ENCODE measurements at places on chromosomes 5 and 9. TPM values are rescaled to one million over a fixed set of nuclear protein-coding genes. Genes with fewer than 3 reads are reported as not detected.

OGN gene
- total RNA-seq, result not detected

DNA sequence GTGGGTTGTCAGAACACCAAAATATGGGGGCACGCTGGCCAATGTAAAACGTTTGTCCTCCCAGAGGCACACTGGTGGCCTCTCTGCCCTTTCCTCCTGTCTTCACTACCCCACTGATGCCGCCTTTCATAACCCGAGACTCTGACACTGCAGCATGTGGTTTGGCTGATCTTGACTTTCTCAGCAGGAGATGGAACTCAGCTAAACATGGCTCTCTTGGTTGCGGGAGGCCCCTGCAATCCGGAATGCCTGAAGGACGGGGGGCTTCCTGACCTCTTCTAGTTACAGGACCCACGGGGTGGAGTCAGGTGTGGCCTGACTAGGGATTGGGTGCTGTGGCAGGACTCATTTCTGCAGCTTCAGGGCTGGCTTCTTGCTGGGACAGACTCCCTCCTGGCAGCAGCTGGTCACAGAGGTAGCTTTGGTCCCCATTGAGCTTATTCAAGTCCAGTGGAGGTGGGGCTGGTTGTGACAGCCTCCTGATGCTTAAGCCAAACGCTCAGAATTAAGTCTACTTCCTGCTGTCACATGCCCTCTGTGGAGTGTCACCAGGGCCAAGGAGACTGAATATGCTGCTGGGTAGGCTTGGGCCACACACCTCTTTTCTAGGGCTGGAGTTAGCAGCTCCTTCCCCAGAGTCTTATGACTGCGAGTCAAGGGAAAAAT lies 44.2 kb downstream of the NXNL2 start:
- no peak for DNase-seq

FCN2 gene
- total RNA-seq, result not detected

C5orf52 gene
- total RNA-seq, result not detected

DNA sequence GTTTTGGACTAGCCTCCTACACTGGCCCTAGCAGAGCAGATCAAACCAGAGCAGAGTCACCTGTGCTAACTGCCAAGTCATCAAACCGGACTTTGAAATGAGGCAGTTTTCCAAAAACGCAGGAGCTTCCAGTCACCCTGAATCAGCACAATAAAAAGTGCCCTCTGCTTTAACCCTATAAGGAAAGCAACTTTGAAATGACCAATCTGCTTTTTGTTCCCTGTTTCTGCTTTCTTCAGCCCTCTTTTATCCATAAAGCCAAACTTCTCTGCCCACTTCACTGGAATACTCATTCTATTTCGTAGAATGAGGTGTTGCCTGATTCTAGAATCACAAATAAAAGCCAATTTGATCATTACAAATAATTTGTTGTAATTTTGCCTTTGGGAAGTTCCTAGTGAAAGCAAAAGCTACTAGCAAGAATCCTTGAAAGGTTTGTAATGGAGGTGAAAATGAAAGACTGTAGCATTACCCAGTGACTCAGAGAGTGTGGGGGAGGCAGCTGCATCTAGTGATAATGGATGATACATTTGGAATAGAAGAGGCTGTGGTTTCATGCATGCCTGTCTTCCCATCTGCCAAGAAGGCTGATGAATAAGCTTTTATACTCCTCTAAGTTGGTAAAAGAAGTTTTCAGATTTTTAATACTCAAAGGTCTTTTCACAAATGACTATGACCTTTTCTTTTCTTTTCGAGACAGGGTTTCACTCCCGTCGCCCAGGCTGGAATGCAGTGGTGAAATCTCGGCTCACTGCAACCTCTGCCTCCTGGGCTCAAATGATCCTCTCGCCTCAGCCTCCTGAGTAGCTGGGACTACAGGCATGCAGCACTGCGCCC lies 14.9 kb downstream of the SPAAR start:
- peak; percentile 98 for DNase-seq

DNA sequence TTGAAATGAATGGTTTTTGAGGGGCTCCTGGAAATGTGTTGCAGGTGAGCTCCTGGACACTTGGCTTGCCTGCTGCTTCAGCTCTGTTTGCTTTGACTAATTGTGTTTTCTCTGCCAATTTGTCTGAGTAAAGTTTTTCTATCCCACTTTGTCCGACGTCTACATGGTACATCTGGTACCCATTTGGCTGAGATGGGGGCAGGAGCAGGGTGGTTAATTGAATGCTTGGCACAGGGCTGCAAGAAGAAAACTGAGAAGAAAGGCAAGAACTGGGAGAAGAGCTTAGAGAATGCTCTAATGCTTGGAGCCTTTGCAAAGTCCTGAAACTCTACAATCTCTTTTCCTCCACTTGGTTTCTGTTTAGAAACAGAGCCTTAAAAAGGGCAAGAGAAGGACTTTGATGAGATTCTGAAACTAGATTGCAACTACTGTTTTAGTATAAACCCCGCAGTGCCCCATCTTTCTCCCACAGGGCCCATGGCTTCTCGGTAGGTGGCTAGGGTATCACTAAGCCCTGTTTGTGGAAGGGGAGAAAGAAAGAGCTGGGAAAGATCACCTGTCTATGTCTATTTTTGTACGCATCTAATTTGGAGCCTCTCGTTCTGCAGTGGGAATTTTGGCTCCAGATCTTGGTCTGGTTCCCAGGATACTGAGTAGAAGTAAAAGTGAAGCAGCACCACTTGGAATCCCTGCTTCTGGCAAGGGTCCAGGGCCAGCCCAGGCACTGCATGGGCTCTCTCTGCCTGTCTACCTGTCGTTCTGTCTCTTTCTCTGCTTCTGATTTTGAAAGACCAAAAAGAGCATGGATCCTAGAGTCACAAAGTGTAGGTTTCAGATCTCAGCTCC lies 214.4 kb downstream of the SEMA6A start:
- DNase-seq, result no peak

CCL21 gene
- total RNA-seq, result not detected

- DNase-seq, result peak; percentile 65
Measured at GRCh38 chr5:72427488-72428437, 79.4 kb downstream of the ZNF366 start.

DNA sequence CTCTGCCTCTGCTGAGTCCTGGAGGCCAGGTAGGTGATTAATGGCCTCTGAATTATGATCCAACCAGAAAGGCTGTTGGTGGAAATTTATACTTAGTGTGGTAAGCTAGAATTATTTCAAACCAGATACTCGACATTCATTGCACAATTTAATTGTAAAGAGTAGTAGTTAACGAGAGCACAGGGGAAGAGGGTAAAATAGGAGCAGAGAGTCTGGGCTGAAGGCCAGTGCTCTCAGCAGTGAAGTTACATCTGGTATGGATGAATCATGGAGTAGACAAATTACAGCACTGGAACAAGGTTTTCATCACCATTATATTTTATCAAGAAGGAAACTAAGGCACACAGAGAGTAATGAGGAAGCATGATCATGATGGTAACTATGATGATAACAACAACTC lies 92.5 kb downstream of the TLR4 start:
- peak; percentile 36 for DNase-seq

GRCh38 chr5:69268899-69269298 lies 34.2 kb downstream of the CDK7 start:
- DNase-seq, result no peak

- DNase-seq, result no peak
Measured at GRCh38 chr5:32115985-32116384, 58.1 kb downstream of the GOLPH3 start.

DNA sequence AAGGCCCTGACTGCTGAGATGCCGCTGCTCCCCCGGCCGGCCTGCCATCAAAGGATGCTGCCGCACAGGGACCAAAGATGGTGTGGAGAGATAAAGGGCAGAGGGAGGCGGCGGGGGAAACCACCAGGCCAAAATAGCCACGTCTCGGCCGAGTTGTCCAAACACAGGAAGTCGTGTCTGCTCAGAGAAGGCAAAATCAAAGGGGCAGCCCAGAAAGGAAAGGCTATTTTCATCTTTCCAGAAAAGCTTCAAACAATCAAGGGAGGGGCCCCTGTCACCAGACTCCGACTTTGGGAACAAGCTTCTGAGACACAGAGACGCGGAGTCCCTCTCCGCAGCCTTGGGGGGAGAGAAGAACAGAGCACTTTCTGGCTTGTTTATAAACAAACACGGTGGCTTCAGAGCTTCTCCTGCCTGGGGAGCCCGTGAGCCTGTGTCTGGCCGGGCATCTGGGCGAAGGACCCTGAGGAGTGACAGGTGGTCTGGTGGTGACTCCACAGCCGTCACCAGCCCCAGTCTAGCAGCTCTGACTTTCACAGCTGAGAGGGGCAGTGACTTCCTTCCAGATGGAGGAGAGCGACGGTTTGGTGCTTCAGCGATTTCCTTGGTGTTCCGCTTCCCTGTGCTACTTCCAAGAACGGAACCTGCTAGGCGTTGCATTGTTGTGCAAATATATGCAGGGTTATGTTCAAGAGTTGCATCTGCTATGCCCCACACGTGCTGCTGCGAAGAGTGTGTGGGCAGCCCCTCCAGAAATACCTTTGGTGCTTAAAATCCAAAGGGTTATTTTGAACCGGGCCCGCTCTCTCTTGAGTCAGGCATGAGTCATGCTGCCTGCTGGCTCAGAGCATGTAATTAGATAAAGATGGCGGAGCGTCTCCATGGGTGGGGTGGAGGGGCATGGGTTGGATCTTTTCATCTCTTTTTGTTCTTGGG lies 24.0 kb downstream of the ADAMTSL2 start:
- peak; percentile 78 for DNase-seq
